Cardiac muscle cell (in vitro differentiated cells and primary cell): ENCODE measurements at places on chromosomes 1 and 21. TPM values are rescaled to one million over a fixed set of nuclear protein-coding genes. Genes with fewer than 3 reads are reported as not detected.

The HPDL gene
- total RNA-seq: 1.4 and 3.3 TPM in 2 replicates

The SCYL3 gene
- 4.6 and 7.5 TPM in 2 replicates for total RNA-seq

The SPRR1A gene
- total RNA-seq: not detected in 2 replicates

The GPR37L1 gene
- not detected in 2 replicates for total RNA-seq

The SPATA6 gene
- total RNA-seq: 3.6 and 7.4 TPM in 2 replicates

The SUSD4 gene
- total RNA-seq: 20.9 and 24.8 TPM in 2 replicates

The LRRC8C gene
- total RNA-seq: 3.4 and 4.3 TPM in 2 replicates

The C4BPB gene
- total RNA-seq: not detected in 2 replicates

The AKNAD1 gene
- not detected in 2 replicates for total RNA-seq

The FCRL6 gene
- total RNA-seq: not detected in 2 replicates

The DNALI1 gene
- total RNA-seq: 28.7 and 43.2 TPM in 2 replicates

The OPRD1 gene
- total RNA-seq: 0.25 and 0.60 TPM in 2 replicates

The SYT11 gene
- 2.1 and 2.5 TPM in 2 replicates for total RNA-seq

The AGRN gene
- 95.5 and 154 TPM in 2 replicates for total RNA-seq

The CFHR4 gene
- total RNA-seq: not detected in 2 replicates

The CACYBP gene
- 143 and 265 TPM in 2 replicates for total RNA-seq

The PDE4DIP gene
- 184 and 211 TPM in 2 replicates for total RNA-seq

The NBPF4 gene
- total RNA-seq: not detected in 2 replicates

The SFN gene
- total RNA-seq: 0.15 and 0.25 TPM in 2 replicates

The LAPTM5 gene
- total RNA-seq: 0.11 and 0.45 TPM in 2 replicates

The SAMD11 gene
- total RNA-seq: 90.7 and 146 TPM in 2 replicates

The CCDC24 gene
- total RNA-seq: 20.8 and 26.5 TPM in 2 replicates

The COL8A2 gene
- total RNA-seq: 0.11 and 0.57 TPM in 2 replicates
